ENCODE measurements at places on chromosomes 7 and 10.

GRCh38 chr7:26667514-26668133, 196.8 kb downstream of the SKAP2 start:
- H3K36me3 ChIP-seq, result no peaks in the 10 kb centered on the region
- DNase-seq, result no peak
- H3K27me3 ChIP-seq, result no peaks in the 10 kb centered on the region
- H3K4me1 ChIP-seq, result no peaks in the 10 kb centered on the region

- no peaks in the 10 kb centered on the region for H3K36me3 ChIP-seq
- H3K27ac ChIP-seq, result no peak overlapping the region
- no peaks in the 10 kb centered on the region for H3K27me3 ChIP-seq
- H3K4me3 ChIP-seq, result no peak overlapping the region
Observed at GRCh38 chr10:17381502-17382142, 72.8 kb downstream of the ST8SIA6 start.

DNA sequence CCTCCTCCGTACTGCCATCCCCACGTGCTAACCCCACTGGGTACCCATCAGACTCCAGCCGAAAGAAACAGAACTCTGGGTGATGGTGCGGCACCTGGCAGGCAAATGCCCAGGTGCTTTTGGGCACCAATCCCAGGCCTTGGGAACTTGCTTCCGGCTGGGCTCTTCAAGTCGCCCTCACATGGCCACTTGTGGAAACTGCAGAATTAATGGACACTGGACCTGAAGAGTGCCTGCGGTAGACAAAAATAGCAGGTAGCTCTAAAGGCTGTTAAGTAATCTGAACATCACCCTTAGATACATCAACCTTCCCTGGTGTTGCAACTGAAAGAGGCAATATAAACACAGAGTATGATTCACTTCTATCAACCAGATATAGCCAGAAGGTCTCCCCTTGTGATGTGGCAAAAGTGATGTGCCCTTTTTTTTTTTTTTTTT, 644.4 kb downstream of the GRM8 start:
- H3K27ac ChIP-seq, result no peak overlapping the region
- H3K27me3 ChIP-seq, result no peaks in the 10 kb centered on the region
- H3K4me1 ChIP-seq, result no peaks in the 10 kb centered on the region

GRCh38 chr7:27941522-27941921, 201.6 kb downstream of the TAX1BP1 start:
- DNase-seq, result no peak
- no peak overlapping the region for H3K27ac ChIP-seq
